ENCODE measurements at places on chromosomes 7 and 10.

DNA sequence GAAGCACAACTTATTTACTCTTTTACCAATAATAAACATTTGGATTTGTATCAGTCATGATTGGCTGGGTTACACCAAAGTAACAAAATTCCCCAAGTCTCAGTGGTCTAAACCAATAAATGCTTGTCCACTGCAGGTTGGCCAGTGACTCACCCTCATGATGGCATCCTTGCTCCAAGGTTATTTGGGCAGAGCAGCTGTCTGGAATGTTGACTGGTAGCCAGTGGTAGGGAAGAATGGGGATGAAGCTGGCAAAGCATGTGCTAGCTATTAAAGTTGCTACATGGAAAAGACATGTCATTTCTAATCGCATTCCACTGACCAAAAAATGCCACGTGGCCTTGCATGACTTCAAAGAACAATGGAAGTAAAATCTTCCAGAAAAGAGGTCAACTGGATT lies 1168.7 kb upstream of the CELF2 start:
- DNase-seq, result no peak

- no peak for DNase-seq
Observed at GRCh38 chr7:155343150-155343549, 45.5 kb downstream of the INSIG1 start.

GRCh38 chr7:50370884-50371283 lies 66.4 kb downstream of the IKZF1 start:
- no peak for DNase-seq

- DNase-seq, result no peak
Observed at GRCh38 chr7:100053215-100053614, 3.6 kb downstream of the ZSCAN21 start.

- DNase-seq, result no peak
Observed at GRCh38 chr7:119270644-119271043, 1002.3 kb upstream of the KCND2 start.

DNA sequence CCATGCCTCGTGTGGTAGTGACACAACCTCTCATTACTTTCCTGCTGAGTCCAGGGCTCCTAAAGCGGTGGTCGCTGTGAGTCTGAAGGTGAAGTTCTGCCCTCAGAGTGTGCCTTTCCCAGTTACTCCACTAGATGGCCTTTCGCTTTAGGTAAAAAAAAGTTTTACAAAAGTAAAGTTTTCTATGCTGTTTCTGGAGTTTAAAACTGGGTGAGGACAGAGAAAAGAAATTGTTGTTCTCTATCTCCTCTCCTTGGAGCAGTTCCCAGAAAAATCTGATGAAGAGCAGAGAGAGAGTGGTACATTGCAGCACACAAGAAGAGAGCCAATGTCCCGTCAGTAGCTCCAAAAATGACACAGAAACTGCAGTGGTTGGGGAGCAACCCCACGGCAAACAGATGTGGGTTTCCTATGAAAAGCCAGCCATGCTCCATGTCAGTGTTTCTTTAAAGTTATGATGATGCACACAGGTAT lies 257.1 kb downstream of the GLI3 start:
- DNase-seq, result no peak

Measured in CD4-positive, alpha-beta T cell (primary cell).